Transverse colon (tissue), 4 donors: ENCODE measurements at places on chromosomes 16 and 17. TPM values are rescaled to one million over a fixed set of nuclear protein-coding genes. Genes with fewer than 3 reads are reported as not detected.

GRCh38 chr17:44467108-44467507 lies 36.1 kb downstream of the GPATCH8 start:
- DNase-seq = no peak
- peaks cover 3% of the 10 kb centered on the region for H3K4me1 ChIP-seq
- peaks cover 4% of the 10 kb centered on the region for H3K36me3 ChIP-seq
- H3K27ac ChIP-seq = no peak overlapping the region
- H3K27me3 ChIP-seq = no peaks in the 10 kb centered on the region

The IL21R gene
- not detected for total RNA-seq

GRCh38 chr17:10748531-10749181 lies 18.8 kb upstream of the TMEM220 start:
- H3K27ac ChIP-seq = no peak overlapping the region
- H3K27me3 ChIP-seq = no peaks in the 10 kb centered on the region
- DNase-seq = no peak
- H3K4me1 ChIP-seq = peaks cover 10% of the 10 kb centered on the region
- no peaks in the 10 kb centered on the region for H3K36me3 ChIP-seq

The USP22 gene
- 95.5 TPM for total RNA-seq

The HOXB9 gene
- 54.3 TPM for total RNA-seq

The FBXW10 gene
- total RNA-seq = not detected

- no peaks in the 10 kb centered on the region for H3K36me3 ChIP-seq
- H3K4me1 ChIP-seq = peaks cover 7% of the 10 kb centered on the region
- no peak for DNase-seq
- H3K27ac ChIP-seq = no peak overlapping the region
These were observed 20.7 kb upstream of the BCAR1 start for GRCh38 chr16:75272097-75272551.

DNA sequence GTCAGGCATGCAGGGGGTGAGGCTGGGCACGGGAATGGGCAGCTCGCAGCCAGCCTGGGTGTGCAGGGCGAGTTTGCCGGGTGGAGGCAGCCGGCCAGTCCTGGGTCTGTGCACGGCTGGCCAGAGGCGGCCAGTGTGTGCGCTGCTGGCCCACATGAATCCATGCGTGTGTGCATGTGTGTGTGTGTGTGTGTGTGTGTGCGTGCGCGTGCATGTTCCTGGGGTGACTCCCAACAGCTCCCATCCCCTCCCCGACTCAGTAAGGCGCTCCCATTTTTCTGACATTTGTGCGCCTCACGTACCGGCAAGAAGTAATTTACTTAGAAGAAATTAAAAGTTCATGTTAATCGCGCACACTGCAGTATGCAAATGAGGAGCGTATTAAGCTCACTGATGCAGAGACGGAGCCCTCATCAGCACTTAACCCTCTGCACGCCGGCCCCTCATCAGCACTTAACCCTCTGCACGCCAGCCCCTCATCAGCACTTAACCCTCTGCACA lies 55.4 kb upstream of the ACSF3 start:
- H3K27me3 ChIP-seq = peaks cover 53% of the 10 kb centered on the region
- DNase-seq = no peak
- H3K4me3 ChIP-seq = no peak overlapping the region
- no peaks in the 10 kb centered on the region for H3K36me3 ChIP-seq
- no peaks in the 10 kb centered on the region for H3K4me1 ChIP-seq

DNA sequence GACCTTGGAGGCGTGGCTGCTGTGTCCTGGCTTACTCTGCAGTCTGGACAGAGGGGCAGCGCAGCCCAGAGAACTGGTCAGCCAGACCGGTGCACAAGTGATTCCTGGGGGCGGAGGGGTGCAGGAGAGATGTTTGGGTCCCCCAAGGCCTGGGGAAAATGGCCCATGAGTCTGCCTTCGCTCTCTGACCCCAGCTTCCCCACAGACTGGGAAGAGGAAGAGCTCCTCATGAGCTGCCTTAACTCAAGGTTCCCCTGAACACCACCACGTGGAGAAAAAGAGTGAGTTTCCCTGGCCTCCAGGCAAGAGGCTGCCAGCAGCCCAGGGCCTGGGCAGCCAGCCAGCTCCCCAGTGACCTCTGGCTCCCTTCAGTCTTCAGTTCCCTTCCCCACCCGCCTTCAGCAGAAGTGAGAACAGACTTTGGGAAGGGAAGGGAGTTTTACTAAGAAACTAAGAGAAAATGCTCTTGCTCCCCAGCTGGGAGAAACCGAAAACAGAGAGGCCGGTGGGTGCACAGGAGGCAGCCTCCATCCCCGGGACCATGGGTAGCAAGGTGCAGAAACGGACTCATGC lies 2.0 kb upstream of the C17orf99 start:
- peaks cover 67% of the 10 kb centered on the region for H3K4me1 ChIP-seq
- peak overlapping the region; percentile 85 for H3K27ac ChIP-seq
- no peaks in the 10 kb centered on the region for H3K36me3 ChIP-seq
- no peak overlapping the region for H3K4me3 ChIP-seq
- H3K27me3 ChIP-seq = no peaks in the 10 kb centered on the region
- DNase-seq = peak; percentile 87

DNA sequence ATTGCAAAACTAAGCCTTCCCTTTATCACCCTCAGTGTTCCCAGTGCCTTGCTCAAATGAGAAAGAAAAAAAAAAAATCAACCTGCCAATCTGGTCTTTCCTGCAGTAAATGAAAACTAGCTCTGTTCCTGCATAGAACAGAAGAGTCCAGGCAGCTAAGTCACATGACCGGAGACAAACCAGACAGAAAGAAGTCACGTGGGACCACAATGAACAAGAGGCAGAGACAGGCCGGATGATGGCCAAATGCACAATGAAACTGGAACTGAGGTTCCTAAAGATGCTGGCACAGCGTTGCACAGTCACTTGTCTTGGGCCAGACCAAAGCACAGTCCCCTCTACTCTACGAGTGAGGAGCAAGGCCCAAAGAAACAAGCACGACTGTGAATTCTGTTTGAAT lies 172.5 kb downstream of the GRIN2A start:
- H3K4me1 ChIP-seq = no peaks in the 10 kb centered on the region
- no peak for DNase-seq
- no peak overlapping the region for H3K4me3 ChIP-seq
- H3K36me3 ChIP-seq = no peaks in the 10 kb centered on the region
- peaks cover 4% of the 10 kb centered on the region for H3K27me3 ChIP-seq
